ENCODE measurements at places on chromosomes 2 and 18.
A peak's percentile ranks its signal among the peaks of the same experiment; 100 is the strongest.

- DNase-seq: no peak
These were observed 14.6 kb downstream of the SPOPL start for GRCh38 chr2:138516030-138516704.

DNA sequence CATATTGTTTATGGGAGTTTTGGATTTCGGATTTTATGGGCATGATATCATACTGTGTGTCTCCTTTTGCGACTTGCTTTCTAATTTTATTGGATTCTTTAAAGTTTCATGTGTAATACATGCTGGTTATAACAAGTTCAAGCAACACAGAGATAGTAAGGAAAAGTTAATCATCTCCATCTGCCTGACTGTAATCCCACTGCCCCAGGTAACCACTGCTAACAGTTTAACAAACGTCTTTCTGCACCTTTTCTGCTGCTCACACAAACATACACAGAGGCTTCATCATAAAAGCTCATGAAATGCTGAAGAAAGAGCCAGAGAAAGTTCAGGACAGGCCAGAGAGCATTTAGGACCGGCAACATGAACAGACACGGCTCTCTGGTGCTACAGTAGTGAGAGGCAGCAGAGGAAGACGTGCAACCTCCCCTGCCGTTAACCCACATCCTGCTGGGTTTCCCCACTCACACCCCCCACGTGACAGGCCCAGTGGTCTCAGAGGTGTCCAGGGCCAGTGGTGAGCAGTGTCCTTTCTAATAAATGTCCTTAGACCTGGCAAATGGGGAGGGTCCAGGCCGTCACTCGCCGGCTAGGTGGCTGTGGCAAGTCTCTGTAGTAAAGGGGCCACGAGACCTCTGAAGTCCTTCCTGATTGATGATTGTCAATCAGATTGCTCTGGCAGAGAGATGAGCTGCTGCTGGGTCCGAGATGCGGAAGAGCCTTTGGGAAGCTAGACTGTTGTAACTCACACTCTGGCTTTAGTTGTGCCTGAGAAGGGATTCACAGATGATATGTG, 43.0 kb upstream of the SLC1A4 start:
- DNase-seq: peak; percentile 54

DNA sequence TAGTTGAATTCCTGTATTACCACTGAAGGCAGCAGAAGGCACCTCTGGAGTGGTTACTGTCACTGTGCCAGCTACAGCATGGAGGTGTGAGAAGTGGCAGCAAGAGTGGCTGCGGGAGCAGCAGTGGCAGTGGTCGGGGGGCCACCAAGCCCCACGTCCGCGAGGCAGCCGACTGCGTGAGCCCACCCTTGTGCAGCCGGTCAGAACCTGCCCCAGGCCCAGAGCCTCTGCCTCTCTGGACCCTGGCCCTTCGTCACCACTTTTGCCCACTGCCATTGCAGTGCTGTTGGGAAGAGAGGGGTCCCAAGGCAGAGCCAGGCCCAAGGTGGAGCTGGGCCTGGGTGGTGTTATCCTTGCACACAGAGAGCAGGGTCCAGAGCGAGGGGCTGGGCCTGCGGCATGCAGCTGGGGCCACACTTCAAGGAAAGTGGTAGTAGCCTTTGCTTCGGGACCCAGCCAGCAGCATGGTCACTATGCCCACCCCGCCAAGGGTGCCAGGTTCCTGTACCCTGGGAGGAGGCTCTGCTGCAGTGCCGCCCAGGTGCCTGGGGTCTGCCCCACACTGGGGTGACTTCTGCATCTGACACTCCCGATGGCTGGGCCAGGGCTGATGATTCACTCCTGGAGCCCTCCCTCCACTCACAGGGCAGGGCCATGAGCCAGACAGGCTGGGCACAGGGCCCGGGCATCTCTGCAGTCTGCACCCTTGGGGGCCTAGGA, 450.1 kb upstream of the LRATD1 start:
- DNase-seq: no peak

DNA sequence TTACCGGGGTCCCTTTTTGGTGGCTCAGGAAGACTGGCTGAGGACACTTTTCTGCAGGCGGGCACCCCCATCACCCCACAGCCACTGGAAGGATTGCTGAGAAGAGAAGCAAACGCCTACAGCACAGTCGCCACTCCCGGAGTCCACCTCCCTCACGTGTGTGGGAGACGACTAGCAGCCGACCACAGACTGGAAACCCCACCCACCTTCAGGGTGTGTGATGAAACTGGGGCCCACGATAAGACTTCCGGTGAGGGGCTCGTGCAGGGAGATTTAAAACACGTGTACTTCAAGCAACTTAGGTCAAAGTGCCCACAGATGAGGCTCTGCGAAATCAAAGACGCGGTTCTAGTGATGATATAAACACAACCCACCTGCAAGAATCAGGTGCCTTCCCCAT, 26.3 kb downstream of the MBP start:
- DNase-seq: peak; percentile 83

DNA sequence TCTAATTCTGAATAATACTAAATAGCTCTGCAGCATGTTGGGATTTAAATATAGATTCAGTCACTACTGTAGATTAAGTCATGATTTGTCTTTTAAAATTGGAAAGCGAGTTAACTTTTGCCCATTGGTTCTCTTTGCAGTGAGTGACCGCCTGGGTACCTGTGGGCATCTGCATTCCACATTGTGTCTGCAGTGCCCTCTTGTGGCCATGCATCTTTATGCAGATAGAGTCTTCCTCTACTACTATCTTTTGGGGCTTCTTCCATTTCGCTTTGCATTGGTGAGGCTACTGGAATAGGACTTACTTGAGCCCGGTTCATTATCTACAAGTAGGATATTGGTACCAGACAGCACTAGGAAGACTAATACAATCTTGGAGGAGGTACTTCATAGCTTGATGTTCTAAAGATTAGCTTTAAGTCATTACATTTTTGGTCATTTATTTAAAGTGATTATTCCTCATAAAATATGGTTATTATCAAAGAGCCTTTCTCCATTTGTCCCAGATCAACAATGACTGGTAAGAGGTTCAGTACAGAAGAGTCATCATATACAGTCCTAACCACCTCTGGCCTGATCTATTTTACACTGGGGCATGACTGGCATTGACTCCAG, 203.0 kb downstream of the SOCS6 start:
- peak; percentile 38 for DNase-seq

GRCh38 chr18:78929516-78929915, 50.1 kb upstream of the SALL3 start:
- no peak for DNase-seq

Data from activated gamma-delta T cell treated with Interleukin-2 at 50 U/mL for 16 hours (primary cell).